ENCODE measurements at places on chromosomes 3 and 15.

DNA sequence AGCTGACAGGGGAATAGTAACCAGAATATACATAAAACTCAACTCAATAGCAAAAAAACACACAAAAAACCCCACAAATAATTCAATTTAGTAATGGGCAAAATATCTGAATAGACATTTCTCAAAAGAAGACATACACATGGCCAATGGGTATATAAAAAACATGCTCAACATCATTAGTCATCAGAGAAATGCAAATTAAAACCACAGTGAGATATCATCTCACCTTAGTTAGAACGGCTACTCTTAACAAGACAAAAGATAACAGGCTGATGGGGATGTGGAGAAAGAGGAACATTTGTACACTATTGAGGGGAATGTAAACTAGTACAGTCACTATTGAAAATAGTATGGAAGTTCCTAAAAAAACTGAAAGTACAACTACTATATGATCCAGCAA lies 678.6 kb downstream of the MECOM start:
- no peak for DNase-seq

GRCh38 chr15:78072080-78072892 lies 5.2 kb downstream of the TBC1D2B start:
- DNase-seq, result no peak

DNA sequence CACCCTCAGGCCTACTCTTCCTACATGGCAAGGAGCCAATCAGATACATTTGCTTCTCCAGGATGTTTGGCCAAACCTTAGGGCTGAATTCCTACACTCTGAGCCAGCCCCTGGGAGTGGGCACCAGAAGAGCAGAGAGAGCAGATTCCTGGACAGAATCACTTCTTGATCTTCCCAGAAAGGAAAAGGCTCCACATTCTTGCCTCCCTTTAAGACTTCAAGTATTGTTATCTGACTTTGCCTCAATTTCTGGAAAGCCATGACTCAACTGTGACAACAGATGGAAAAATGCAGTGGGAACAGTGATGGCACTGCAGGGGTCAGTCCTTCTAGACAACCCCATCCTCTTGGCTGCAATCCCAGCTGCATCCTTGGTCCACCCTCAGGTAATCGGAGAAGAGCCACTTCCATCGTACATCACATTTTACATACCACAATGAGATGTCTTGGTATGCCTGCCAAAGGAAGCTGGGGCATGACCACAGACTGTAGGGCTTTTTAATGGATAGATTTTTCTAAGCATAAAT lies 21.0 kb downstream of the SLCO2A1 start:
- DNase-seq, result no peak

DNA sequence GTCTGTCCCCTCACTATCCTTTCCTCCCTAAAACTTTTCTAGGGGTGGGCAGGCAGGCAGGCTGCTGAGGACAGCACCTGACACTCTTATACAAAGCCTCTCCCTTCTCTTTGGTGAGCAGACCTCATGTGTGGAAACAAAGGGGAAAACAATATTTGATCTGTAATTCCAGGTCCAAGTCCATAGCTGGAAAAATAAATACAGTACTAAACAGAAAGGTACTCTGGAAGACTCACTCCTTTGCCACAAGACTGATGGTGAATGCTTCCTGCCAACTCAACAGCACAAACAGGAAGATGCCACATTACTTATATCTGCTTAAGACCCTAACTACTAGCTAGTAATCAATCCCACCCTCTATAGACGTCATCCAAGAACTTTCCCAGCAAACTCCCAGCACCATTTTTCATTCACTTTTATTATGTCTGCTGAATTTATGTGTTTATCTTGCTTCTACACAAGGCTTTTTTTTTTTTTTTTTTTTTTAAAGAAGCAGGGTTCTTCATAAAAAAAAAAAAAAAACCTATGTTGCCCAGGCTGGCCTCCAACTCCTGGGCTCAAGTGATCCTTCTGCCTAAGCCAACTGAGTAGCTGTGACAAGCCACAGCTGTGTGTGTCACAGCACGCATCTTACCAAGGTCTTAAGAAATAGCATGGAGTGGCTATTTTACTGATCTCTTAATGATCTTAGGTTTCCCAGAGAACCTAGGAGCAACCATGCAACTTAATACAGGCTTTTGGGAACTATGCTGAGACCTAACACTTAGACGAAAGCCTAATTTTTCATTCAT lies 44.2 kb upstream of the CSPG5 start:
- DNase-seq, result no peak

DNA sequence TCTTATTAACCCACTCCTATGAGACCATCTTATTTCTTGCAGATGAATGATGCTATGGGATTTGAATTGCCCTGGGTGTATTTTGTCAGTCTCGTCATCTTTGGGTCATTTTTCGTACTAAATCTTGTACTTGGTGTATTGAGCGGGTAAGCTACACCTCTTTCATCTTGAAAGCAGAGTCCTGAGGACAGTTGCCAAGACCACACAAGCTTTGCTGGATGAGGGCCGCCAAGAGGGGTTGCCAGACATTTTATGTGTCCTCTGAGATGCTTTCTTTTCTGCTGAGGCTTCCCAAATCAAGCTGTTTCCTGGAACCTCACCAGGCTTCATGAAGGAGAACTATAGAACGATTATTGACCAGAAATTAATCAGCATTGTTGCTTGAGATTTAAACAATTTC lies 173.2 kb downstream of the CHDH start:
- no peak for DNase-seq

GRCh38 chr15:56917652-56918045 lies 795 bp upstream of the TCF12 start:
- DNase-seq, result no peak

DNA sequence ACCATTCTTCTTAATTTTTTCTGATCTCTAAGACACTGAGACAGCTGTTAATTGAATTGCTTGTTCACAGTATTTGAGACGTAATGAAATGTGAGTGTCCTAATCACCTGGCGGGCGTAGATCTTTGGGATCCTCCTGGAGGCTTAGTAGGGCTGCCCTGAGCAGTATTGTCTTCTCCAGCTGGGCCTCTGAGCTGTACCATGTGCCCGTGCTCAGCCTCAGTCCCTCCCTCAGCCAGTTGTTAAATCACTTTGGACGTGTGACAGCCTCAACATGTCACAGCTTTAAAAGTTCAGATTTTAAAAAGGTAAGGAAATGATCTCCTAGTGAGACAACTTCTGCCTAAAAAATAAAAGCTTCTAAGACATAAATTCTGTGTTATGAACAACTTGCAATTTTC lies 35.5 kb downstream of the IGF1R start:
- no peak for DNase-seq

- no peak for DNase-seq
These were observed 66.6 kb downstream of the DUT start for GRCh38 chr15:48397841-48398240.
